Forelimb muscle (tissue), 1 donor: ENCODE measurements at places on chromosomes 2 and 18.

GRCh38 chr18:34651586-34652369 lies 58.3 kb upstream of the DTNA start:
- no peak for DNase-seq

DNA sequence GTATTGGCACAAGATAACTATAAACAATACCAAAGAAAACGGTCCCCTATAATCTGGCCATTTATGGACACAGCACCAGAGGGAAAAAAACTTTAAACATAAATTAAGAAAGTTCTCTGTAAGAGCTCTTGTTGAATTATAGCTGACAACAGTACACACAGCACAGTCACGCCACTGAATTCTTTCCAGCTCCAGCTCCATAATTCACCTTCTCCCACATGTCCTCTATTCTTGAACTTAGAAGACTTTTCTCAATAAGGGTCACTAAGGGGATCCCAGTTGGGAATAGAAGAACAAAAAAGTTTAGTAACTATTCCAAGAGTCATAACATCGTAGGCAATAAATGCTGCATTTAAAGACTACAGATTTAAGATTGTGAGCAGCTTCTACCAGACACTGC lies 124.6 kb upstream of the CYP1B1 start:
- DNase-seq = no peak

- no peak for DNase-seq
Observed at GRCh38 chr2:158893026-158893425, 75.4 kb upstream of the TANC1 start.

DNA sequence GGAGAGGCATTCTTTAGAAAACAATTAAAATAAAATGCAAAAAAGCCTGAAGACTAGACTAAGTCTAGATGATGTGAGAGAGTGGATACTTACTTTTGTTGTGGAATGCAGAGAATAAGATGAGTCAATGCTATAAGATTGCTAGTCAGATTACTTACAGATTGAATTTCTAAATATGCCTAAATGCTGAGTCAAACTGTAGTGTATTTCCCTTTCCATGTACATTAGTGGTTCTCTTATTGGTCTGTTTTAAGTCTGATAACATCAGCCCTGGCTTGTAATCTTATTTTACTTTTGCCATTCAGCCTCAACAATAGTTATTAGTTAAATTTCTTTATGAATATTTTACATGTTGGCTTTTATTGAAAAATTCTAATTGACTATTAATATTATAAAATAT lies 702.7 kb downstream of the SOCS6 start:
- DNase-seq = no peak

GRCh38 chr2:113274432-113274831 lies 4.3 kb downstream of the PAX8 start:
- DNase-seq = no peak

- DNase-seq = no peak
Observed at GRCh38 chr2:236088368-236089057, 79.7 kb downstream of the GBX2 start.

- no peak for DNase-seq
Observed at GRCh38 chr18:58268849-58269248, 224.8 kb downstream of the NEDD4L start.

GRCh38 chr18:13500227-13500865 lies 226.0 kb downstream of the FAM210A start:
- DNase-seq = peak; percentile 77

GRCh38 chr2:105925390-105925789 lies 180.7 kb downstream of the NCK2 start:
- DNase-seq = no peak

GRCh38 chr2:227206406-227206805 lies 42.0 kb downstream of the COL4A3 start:
- DNase-seq = no peak

DNA sequence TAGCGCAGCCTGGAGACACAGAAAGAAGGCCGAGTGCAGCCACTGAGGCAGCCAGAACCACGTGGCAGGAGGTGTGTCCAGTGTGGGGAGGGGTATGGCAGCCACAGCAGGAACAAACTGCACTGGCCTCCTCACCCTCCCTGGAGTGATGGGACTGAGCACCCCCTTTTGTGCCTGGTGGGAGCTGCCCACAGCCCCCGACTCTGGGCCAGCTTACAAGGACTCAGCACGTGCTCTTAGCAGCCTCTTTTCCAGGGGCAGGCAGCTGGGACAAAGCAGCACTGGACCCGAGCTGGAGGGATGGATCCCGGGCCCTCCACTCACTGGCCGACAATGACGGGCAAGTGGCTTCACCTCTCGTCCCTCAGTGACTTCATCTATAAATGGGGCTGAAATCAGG lies 5.2 kb upstream of the KLF11 start:
- DNase-seq = no peak

DNA sequence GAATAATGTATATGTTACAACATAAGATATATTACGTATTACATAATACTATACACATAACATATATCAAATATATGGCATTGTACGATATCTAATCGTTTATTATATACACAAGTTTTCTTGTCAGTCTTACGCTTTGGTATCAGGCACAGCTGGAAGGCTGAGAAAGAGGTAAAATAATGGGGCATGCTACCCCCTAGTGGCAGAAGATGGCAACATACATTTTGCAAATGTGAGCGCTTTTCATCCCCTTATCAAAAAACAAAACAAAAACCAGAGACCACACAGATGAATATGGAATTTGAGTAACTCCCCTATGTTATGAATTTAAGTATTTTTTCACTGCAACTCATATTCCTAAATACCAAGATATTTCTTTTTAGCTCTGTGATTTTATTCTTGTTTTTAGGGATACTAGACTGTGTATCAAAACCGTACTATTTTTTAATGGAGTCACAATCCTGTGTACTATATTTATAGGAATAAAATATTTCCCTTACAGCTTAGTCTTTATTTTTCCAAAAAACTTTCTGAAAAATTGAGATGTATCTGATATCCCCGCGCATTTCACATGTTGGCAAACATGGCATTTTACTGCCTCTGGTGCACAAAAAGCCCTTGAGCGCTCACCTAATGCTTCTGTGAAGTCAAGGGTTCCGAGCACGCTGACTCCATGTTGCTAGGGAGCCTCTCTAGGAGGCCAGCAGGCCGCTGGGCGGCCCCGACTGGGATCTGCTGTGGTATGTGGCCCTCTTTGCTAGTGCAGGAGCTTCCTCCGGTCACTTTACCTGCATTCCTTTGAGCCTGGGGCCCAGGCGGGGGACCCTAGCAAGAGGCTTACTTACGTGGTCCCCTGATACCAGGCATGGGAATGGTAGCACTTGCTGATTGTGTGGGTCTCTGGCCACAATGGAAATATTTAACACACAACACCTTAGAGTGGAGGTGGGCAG lies 62.5 kb downstream of the SLC4A3 start:
- DNase-seq = no peak

GRCh38 chr2:10157293-10157692 lies 34.8 kb downstream of the RRM2 start:
- no peak for DNase-seq

- DNase-seq = no peak
Observed at GRCh38 chr2:185246717-185247116, 491.9 kb upstream of the FSIP2 start.

GRCh38 chr2:225464346-225465025 lies 65.0 kb downstream of the NYAP2 start:
- no peak for DNase-seq

DNA sequence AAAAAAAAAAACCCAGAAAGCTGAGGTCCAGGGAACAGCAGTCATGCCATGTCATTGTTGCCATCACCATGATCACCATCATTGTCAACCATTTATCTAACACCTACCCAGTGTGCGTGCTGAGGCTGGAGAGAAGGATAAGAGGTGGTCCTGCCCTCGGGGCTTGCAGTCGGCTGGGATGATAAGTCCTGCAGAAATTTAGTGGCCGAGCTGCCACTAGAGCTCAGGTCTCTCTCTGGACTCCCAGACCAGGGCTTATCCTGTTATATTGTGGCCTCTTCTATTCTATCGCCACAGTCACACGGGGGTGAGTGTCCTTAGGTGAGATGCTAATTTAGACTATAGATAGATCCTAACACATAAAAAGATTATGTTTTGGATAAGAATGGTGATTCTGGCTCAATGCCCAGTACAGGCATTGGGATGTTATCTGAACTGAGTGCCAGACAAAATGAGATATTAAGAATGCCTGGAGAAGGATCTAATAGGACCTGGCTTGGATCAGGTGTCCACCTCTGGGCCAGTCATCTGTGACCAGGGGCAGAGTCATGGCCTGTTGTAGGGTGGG lies 43.2 kb upstream of the YWHAQ start:
- DNase-seq = no peak

DNA sequence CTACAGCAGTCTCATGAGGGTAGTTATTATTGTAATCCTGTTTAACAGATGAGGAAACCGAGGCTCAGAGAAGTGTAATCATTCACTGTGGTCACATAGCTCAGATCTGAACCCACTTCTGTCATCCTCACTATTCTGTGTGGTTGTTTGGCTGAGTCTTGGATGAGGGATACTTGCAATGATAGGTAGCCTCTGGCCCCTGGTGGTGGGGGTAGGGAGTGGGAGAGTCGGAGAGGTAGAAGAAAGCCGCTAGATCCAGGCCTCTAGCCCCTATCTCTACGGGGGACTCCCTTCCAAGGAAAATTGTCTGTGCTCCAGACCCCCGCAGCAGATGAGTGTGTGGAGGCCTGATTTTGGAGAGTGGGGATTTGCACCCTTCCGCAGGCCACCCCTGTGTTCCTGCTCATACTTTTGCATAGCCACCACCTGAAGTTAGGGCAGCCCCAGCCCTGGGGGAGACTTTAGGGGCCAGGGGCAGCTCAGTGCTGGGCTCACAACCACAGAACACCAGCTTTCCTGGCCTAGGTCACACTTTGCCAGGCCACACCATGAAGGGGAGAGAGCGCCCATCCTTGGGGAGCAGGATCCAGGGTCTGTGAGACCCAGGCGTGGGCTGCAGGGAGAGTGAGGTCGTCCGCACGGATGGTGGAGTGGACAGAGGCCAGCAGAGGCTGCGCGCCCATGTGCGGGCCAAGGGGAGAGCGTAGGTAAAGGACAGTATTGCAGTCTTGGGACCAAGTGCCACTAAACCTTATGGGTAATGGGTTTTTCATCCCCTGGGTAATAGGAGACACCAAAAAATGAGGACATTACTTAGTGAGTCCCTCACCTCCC lies 148.2 kb downstream of the GLI2 start:
- no peak for DNase-seq

GRCh38 chr18:13537022-13537780 lies 189.2 kb downstream of the FAM210A start:
- no peak for DNase-seq

- DNase-seq = no peak
Observed at GRCh38 chr18:55998071-55998522, 410.1 kb upstream of the TCF4 start.

DNA sequence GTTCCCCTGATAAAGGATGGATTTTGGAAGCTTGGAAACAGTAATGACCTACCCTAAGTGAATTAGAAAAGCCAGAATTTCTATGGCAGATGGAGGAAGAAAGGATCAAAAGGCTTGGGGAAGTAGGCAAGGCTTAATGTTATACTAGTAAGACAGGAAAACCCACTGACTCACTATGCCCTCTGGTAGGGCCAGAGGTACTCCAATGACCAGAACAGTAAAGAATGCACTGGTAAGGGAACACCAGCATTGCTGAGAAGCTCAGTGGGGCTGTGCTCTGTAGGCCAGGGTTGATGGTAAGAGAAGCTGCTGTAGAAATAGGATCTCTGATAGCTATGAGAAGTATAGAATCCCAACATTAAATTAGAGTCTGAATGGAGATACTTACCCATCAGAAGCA lies 126.4 kb downstream of the GFPT1 start:
- no peak for DNase-seq

DNA sequence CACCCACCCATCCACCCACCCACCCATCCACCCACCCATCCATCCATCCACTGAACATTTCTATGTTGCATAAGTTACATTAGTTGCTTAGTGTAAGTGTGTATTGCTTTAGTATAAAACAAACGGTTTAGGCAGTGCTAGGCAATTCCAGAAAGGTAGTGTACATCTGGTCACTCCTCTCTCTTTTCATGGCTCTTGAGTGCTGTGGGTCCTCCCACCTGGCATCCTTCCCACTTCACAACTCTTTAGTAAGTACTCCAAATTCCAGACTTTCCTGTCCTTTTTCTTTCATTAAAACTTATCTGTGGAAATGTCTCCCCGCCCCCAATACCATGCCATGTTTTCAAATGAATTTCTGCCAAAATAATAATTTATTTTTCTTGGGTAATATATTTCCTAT lies 122.5 kb downstream of the PLEKHM3 start:
- no peak for DNase-seq

GRCh38 chr2:25724756-25725155 lies 51.4 kb upstream of the DTNB start:
- DNase-seq = no peak

DNA sequence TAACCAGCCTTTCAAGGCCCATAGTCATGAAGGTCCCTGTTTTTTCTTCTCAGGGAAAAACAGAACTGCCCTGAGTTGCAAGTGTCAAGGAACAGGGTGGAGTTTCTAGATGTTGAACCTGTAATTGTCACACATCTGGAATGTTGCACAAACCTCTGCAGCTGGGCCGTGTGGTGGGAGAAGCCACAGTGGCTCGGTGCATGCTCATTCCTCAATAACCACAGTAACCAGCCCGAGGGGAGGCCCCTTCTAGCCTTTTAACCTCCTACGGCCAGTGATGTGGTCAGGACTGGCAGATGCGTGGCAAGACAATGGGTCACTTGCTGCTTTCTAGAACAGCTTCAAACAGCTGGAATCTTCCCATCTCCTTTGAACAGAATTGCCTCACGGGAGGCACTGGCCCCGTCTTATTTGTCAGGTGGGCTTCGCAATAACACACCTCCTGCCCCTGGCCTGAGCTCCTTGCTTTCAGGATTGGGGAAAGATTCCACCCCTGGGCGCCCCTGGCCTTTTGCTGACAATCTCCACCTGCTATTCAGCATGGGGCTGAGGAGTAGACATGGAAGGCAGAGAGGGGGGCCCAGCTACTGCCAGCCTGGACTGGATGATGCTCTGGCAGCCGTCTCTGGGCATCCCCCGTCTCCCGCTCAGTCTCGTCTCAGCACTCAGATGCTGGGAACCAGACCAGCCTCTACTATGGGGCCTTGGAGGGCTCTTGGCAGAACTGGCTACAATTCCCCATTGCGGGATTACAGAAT lies 102.9 kb downstream of the KLHL29 start:
- DNase-seq = no peak

DNA sequence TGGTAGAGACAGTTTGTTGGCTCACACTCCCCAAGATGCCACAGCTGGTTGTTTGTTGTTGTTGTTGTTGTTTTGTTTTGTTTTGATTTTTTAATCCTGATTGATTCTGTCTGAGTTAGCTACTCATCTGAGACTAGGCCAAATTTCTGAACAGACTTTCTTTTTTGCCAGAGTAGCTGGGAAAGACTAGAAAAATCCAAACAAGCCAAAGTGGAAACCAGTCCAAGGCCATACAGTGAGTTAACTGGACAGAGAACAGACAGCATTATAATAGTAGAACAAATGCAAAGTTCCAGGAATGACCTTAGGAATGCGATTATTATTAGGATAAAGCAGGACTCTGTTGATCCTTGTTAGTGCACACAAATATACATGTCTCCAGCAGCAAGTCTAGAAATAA lies 43.8 kb upstream of the CYP26B1 start:
- DNase-seq = no peak

DNA sequence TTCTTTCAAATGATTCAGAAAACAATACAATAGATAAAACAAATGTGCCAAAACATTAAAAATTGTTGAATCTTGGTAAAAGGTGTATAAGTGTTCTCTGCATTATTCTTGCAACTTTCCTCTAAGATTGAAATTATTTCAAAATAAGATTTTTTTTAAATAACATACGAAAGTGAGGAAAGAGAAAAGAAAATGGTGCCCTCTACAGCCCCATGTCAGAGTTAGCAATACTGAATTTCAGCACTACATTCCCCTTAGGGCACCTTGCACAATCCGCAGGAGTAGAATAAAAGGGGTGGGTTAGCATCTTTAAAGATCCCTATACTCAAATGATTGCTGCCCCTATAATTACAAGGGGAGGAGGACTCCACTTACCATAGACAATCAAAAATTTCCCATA lies 433.7 kb downstream of the BCL11A start:
- DNase-seq = no peak
